ENCODE measurements at places on chromosomes 12 and 14. TPM values are rescaled to one million over a fixed set of nuclear protein-coding genes. Genes with fewer than 3 reads are reported as not detected.
A peak's percentile ranks its signal among the peaks of the same experiment; 100 is the strongest.

The UTP20 gene
- 7.0 TPM for total RNA-seq

The MAPK1IP1L gene
- total RNA-seq, result 20.9 TPM

The AMIGO2 gene
- total RNA-seq, result 56.6 TPM

The GLT1D1 gene
- 0.48 TPM for total RNA-seq

The MIA2 gene
- total RNA-seq, result 21.9 TPM

The SLC8A3 gene
- 2.9 TPM for total RNA-seq

The FIGNL2 gene
- 0.48 TPM for total RNA-seq

GRCh38 chr12:113262710-113263109, 41.4 kb downstream of the TPCN1 start:
- DNase-seq, result no peak

- DNase-seq, result no peak
Measured at GRCh38 chr14:57864659-57865058, 1.2 kb downstream of the SLC35F4 start.

DNA sequence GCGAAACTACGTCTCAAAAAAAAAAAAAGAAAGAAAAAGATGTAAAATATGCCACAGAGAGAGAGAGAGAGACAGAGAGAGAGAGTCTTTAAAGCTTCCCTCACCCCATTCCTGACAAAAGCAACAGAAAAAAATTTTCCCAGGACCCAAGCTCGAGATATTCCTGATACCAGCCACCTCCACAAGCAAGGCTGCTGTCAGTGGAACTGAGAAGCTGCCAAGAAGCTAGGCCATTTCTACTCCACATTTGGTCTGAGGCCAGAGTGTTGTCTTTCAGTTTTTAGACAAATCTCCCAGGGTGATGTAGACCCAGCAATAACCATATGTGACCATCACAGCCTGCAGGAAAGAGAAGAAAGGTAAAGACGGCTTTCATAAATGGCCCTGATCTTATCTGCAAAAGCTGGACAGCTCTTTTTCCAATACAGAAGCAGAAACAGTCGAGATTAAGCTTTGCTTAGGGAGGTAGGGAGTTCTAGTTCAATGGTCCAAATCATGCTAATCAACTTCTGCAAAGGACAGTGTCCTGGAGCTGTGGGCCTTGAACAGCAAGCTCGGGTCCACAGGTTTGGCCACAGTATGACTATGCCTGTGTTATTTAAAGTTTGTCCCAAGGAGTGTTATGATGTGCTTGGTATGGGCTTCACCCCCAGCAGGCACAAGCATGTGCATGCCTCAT, 130.3 kb upstream of the NUDT4 start:
- peak; percentile 72 for DNase-seq

- DNase-seq, result peak; percentile 89
Measured at GRCh38 chr12:14403711-14404196, 38.3 kb downstream of the ATF7IP start.

- no peak for DNase-seq
Measured at GRCh38 chr12:91618281-91618680, 435.7 kb upstream of the DCN start.

- peak; percentile 61 for DNase-seq
Measured at GRCh38 chr12:109736552-109737108, 23.0 kb downstream of the FAM222A start.

GRCh38 chr12:65511134-65511834, 232.8 kb downstream of the MSRB3 start:
- peak; percentile 69 for DNase-seq

DNA sequence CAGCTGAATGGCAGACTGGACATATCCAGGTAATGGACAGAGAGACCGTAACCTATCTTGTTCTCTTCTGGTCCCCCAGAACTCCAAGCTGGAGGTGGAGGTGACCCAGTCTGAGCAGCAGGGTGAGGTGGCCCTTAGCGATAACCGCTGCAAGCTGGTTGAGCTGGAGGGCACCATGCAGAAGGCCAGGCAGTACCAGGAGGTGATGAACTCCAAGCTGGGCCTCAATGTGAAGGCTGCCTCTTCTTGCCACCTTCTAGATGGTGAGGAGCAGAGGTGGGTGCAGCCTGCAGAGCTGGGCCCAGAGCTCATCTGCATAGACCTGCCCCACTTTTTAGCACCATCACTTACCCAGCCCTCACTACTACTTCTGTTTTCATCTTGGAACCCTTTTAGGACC, 7.2 kb upstream of the KRT86 start:
- no peak for DNase-seq

DNA sequence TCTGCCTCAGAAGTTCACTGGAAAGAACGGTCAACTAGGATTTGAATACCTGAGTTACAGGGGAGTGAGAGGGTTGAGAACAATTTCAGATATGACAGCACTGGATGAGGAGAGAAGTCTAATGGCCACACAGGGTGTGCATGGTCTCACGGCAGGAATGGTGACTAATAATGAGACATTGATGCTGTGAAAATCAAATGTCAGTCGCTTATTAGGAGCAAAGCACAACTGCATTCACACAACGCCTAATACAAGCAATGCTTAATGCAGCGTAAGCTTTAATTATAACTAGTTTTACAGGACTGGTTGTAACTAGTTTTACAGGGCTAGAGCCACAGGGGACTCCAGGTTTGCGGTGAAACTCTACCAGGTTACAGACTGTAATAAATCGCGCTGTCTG, 23.4 kb upstream of the PRIMA1 start:
- DNase-seq, result no peak

DNA sequence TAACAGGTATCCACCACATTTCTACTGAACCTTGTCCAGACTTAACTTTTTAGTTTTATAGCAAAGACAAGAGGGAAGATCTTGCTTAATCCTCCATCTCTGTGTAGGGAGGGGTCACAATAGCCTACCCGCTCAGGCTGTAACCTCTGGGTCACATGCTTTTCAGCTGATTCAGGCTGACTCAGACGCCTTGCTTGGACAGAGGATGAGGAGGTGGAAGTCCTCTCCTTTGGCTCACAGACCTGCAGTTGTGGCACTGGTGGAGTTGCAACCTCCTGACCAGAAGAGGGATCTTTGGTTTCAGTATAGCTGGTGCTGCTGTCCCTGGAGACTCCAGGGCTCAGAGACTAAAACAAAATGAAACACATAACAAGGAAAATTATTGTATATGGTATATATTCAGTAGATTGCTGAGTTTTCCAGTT, 16.2 kb downstream of the ACIN1 start:
- peak; percentile 83 for DNase-seq

DNA sequence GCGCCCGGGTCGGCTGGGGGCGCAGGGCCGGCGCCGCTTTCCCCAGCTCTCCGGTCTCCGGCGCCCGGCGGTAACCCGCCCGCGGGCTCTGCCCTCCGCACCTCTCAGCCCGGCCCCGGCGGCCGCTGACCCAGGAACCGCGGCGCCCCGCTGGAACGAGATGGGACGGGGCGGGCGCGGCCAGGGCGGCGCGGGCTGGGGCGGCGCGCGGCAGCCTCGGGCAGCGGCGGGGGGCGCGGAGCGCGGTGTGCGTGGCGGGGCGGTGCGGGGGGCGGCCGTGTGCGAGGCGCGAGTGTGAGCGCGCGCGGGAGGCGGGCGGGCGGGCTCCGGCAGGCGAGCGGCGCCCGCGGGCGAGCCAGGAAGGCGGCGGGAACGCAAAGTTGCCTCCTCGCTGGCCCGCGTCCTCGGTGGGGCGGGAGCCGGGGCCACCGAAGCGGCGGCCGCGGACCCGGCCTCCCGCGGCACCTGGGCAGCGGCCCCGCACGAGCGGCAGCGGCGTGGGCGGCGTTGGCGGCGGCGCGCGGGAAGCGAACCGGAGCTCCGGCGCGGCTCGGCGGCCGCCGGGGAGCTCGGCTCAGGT, 671 bp upstream of the DIO3 start:
- DNase-seq, result no peak

DNA sequence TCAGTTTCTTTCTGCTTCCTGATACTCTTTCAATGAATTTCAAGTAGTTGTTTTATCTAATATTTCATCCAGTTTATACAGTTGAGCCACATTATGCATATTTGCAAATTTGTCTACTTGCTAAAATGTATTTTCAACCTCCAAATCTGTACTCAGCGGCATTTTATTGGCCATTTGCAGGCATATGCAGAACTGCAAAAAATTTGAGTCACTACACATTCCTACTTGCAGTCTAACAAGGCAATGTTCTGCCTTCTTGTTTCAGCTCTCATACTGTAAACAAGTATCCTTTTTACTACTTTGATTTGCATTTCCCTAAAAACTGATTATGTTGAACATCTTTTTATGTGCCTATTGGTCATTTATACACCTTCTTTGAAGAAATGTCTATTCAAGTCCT, 55.0 kb downstream of the POLR3B start:
- DNase-seq, result no peak
